ENCODE measurements at places on chromosomes 12 and 14. TPM values are rescaled to one million over a fixed set of nuclear protein-coding genes. Genes with fewer than 3 reads are reported as not detected.

DNA sequence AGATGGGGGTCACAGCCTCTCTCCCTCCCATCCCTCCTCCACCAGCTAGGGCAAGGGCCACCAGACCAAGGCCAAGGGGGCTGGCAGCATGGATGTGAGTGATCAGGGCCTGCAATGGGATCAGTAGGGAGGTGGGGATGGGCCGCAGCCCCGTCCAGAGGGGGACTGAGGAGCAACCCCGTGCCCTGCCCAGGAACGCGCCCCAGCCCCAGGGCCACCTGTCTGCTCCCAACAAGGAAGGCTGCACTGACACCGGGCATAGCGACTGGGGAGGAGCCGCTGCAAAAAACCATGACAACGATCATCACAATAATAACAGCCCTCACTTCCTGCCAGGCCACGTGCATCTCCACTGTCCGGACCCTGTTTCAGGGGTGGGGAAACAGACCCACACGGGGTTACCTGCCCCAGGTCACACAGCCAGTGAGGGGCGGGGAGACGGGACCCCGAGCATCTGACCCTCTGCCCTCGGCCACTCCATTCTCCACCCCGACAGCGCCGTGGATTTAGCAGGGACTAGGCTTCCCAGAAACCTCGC, 24.3 kb downstream of the NCOR2 start:
- no peak for DNase-seq

GRCh38 chr12:29889737-29890136, 106.0 kb upstream of the TMTC1 start:
- DNase-seq: peak; percentile 1

- DNase-seq: no peak
Observed at GRCh38 chr14:90502760-90503159, 105.9 kb downstream of the CALM1 start.

DNA sequence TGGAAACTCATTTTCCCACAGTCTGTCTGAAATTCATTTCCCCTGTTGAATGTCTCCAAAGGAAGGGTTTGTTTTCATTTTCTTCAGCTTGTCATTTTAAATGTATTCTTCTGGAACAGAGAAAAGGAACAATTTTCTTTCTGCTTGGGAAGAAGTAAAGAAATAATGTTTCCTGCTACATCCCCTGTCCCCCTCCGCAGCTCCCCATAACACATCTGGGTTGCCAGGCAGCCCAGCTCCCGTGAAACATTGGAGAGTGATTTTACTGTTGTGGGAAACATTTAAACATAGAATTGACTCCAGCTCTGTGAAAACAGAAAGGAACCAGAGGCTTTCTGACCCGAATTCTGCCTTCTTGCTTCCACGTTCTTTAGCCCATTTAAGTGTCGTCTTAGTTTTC, 159.5 kb downstream of the TMEM132C start:
- DNase-seq: no peak

LMNTD1 gene
- not detected for total RNA-seq

DNA sequence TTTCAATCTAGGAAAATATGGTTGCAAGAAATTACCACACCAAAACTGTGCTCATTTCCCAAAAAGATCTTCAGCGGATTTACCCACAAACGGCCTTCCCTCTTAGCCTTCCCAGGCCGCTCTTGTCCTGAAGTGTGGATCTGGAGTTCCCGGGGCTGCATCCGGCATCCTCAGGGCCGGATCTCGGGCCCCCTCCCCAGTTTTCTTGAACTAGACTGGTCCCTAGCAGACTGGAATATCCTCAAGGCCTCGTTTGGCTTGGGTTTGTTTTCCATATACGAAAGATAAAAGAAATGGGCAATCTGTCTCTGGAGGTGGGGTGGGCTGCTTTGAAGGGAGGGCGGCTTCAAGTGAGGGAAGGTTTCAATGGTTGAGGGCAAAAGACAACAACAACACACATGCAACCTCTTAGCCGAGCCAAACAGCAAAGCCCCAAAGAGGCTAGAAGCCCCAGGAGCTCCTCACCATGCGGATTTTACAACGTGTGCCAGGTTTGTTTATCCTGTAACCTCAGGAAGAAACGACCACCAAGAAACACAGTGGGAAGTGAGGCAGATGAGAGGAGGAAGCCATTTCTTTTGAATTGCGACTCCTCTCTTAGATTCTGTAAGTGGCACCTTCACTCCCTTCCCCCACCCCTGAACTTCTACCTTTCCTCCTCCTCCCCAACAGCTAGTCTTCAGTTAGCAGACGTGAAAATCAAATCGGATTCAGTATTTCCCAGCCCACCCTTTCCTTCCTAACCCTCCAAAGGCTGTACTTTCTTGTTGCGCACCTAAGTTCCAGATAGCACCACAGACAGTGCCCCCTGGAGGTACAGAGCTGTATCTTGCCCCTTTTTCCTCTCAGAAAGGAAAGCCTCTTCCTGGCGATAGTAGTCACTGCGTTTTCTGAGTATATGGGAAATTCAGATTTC, 2.6 kb downstream of the MYF6 start:
- DNase-seq: no peak

DNA sequence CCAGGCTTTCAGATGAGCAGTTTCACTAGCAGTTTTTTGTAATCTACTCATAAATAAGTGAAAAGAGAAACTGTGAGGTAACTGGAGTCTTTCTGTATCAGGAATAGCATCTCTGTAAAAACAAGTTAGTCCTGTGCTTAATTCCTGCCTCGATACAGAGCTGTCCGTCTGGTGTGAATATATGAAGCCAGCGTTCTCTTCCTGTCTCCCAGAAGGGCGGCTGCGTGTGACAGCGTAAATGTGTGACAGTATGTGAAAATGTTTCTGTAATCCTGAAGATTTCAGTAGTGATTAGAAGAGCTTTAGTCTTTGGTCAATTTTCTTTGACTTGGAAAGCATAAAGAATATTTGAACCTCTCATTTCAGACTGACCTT, 150.3 kb downstream of the FBXL14 start:
- DNase-seq: no peak

DNA sequence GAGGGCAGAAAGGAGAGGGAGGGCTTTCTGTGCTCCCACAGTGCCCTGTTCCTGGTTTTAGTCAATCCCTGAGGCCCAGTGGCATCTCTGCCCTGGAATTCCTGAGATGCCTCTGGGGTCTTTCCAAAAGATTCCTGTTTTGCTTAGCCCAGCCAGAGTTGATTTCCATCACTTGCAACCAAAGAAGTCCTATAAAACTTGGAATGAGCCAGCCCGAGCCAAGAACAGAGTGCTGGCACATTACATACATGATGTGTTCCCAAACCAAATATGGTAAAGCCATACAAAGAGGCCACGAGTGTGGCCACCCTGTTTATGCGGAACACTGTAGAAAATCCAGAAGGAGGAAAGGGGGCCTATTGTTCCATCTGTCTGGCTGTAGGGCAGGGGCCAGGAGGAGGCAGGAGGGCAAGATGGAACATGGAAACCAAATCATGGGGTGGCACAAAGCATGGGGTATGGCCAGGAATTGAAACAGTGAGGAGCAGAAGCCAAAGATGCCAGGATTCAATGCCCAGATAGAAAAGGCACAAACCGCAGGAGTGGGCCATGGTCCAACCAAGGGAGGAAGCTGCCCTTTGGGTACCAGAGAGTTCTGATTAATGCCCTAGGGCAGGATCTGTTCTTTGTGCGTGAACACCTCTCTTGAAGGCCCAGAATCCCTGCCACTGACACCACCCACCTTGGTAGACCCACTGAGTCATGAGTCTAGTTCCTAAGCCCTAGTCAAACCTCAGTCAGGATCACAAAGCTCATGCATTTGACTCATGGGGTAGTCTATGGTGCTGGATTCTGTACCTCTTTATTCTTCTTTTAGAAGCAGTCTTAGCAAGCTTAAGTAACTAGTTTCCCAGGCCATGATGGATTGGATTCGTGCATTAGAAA, 75.2 kb downstream of the LRRC74A start:
- no peak for DNase-seq
